ENCODE measurements at places on chromosomes 7 and 10.

DNA sequence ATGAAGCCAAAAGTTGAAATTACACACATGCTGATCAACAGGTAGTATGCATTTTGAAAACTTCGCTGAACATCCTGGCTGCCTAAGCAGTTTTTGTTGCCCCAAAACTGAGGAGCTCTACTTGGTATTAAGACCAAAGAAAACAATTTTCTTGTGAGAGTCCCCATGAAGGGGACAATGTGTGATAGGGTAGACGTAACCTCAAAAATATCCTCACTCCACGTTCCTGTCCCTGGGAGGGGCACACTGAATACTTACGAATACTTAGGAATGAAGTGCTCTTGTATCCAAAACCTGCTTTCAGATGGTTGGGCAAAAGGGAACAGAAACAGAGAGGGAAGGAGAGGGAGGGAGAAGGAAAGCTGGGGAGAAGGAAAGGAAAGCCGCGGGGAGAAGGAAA, 24.7 kb downstream of the CCDC6 start:
- DNase-seq: no peak

GRCh38 chr7:80135309-80136104, 876 bp downstream of the GNAI1 start:
- DNase-seq: peak; percentile 47

DNA sequence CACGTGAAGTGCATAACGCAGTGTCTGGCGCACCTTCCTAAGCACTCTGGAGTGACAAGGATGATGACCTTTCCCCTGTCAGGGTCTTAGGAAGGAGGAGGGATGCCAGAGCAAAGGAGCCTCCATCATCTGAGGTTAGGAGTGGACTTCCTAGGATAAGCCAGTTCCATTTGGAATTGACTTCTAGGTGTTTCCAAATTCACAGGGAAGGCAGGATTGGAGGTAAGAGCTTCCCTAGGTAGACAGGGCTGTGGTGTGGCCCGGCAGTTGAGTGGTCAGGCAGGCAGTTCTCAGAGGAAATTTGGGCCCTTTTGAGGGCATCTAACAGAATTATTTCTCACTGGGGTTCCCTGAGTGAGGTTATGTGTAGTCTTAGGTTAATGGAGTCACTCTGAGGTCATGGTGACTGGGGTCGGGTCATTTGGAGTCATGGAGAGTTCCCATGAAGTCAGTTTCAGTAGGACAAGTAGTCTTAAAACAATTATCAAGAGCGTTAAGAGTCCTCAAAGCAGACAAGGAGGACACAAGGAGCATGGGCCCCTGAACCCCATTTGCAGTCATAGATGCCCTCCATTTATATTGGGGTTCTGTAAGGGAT, 8.2 kb downstream of the PPIF start:
- no peak for DNase-seq

GRCh38 chr10:48819783-48820182, 119.9 kb downstream of the LRRC18 start:
- no peak for DNase-seq

GRCh38 chr7:12386313-12386740, 17.3 kb downstream of the VWDE start:
- no peak for DNase-seq
